ENCODE measurements at places on chromosomes 11 and 22.
A peak's percentile ranks its signal among the peaks of the same experiment; 100 is the strongest.

- H3K4me1 ChIP-seq = no peaks in the 10 kb centered on the region
- H3K4me3 ChIP-seq = no peak overlapping the region
- H3K36me3 ChIP-seq = no peaks in the 10 kb centered on the region
- no peak for DNase-seq
Observed at GRCh38 chr11:16977136-16977993, 36.8 kb downstream of the PLEKHA7 start.

GRCh38 chr22:44680481-44680894, 21.5 kb upstream of the PRR5 start:
- no peaks in the 10 kb centered on the region for H3K36me3 ChIP-seq
- no peak overlapping the region for H3K27ac ChIP-seq
- H3K4me1 ChIP-seq = no peaks in the 10 kb centered on the region
- no peak for DNase-seq

GRCh38 chr11:93591247-93591898, 48.2 kb upstream of the SMCO4 start:
- H3K27ac ChIP-seq = no peak overlapping the region
- H3K36me3 ChIP-seq = no peaks in the 10 kb centered on the region
- H3K4me3 ChIP-seq = no peak overlapping the region
- H3K4me1 ChIP-seq = no peaks in the 10 kb centered on the region
- no peak for DNase-seq
- no peaks in the 10 kb centered on the region for H3K27me3 ChIP-seq

DNA sequence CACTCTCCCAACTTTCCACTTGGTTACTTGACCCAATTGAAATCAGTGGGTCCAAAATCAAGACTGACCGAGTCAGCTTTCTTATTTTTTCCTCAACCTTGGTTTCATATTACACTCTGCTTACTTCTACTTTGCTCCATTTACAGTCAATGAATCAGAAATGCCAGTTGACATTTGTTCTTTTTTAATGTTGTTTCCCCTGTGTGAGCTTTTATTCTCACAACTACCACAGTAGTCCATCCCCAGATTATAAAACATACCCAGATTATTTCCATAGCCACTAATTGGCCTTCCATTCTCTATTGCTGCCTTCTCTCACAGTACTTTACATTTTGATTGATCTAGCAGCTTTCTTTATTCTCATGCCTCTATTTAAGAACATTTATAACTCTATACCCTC, 50.0 kb downstream of the DNAJC24 start:
- no peaks in the 10 kb centered on the region for H3K4me1 ChIP-seq
- DNase-seq = no peak
- no peak overlapping the region for H3K4me3 ChIP-seq
- no peak overlapping the region for H3K27ac ChIP-seq
- H3K27me3 ChIP-seq = no peaks in the 10 kb centered on the region

DNA sequence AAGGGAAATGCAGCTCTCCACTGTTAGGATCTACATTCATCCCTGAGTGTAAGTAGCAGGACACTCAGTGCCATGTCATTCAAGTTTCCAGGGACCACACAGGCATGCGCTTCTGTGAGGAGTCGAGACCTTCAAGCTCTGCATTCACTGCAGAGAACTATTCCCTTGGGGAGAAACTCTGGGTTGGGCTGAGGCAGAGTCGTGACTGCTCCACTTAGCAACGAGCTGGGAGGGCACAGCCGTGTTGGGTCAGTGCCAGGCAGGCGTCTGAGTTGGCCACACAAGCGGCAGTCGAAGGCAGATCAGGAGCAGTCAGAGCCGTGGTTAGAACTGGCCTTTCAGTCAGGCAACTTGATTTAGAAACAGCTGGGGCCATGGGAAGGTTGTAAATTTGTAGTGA, 14.7 kb downstream of the MPEG1 start:
- H3K27ac ChIP-seq = peak overlapping the region; percentile 62
- H3K4me1 ChIP-seq = peaks cover 4% of the 10 kb centered on the region
- peak; percentile 50 for DNase-seq
- no peaks in the 10 kb centered on the region for H3K27me3 ChIP-seq
- H3K36me3 ChIP-seq = peaks cover 5% of the 10 kb centered on the region

DNA sequence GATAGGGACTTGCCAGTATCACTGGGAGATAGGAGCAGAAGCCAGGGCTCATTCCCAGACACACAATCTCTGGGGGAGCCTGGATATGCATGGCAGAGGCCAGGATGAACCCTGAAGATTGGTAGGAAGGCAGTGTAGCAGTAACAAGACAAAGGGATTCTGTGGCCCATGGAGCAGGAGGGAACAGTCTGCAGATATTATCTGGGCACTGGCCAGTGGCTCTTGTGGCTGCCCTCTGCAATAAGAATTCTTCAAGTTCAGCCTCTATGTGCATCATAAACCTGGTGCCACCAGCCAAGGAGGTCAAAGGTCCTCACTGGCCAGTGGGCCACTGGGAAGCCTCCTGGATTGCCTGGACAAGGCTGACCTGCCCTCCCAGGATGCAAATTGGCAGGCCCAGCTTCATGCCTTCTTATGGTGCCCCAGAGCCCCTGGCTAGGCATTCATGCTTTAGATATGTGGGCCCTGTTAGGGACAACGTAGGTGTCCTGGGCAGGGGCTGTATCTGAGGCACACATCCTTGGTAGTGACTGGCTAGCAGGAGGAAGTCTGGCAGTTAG, 29.2 kb downstream of the KCNQ1OT1 start:
- H3K4me1 ChIP-seq = peaks cover 2% of the 10 kb centered on the region
- DNase-seq = peak; percentile 52
- no peaks in the 10 kb centered on the region for H3K36me3 ChIP-seq

- H3K27ac ChIP-seq = peak overlapping the region; percentile 99
- H3K36me3 ChIP-seq = no peaks in the 10 kb centered on the region
- H3K27me3 ChIP-seq = no peaks in the 10 kb centered on the region
- peaks cover 4% of the 10 kb centered on the region for H3K4me1 ChIP-seq
- peak overlapping the region; percentile 85 for H3K4me3 ChIP-seq
Observed at GRCh38 chr22:32476281-32477195, 1.9 kb downstream of the FBXO7 start.

DNA sequence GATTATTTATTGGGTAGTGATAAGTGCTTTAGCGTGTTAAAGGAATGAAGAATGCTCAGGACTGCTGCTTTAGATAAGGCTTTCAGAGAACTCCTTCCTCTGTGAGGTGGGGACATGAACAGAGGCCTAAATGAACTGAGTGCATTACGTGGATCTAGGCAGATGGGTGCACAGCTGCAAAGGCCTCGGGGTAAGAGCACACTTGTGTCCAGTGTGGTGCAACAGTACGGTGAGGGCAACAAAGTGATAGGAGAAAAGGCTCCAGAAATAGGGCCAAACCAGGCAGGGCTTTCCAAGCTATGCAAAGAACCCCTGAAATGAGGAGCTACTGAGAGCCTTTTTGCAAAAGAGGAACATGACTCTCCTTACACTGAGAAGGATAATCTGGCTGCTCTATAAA, 45.3 kb upstream of the ARHGAP32 start:
- no peak overlapping the region for H3K4me3 ChIP-seq
- H3K4me1 ChIP-seq = no peaks in the 10 kb centered on the region
- H3K27me3 ChIP-seq = no peaks in the 10 kb centered on the region
- no peak overlapping the region for H3K27ac ChIP-seq
- no peak for DNase-seq

- H3K36me3 ChIP-seq = no peaks in the 10 kb centered on the region
- H3K27me3 ChIP-seq = no peaks in the 10 kb centered on the region
- no peaks in the 10 kb centered on the region for H3K4me1 ChIP-seq
- H3K4me3 ChIP-seq = no peak overlapping the region
- H3K27ac ChIP-seq = no peak overlapping the region
- no peak for DNase-seq
Observed at GRCh38 chr11:61609980-61610366, 29.1 kb upstream of the SYT7 start.

GRCh38 chr11:96154802-96155520, 188.0 kb downstream of the MAML2 start:
- no peak for DNase-seq
- no peaks in the 10 kb centered on the region for H3K27me3 ChIP-seq
- H3K4me3 ChIP-seq = no peak overlapping the region
- H3K36me3 ChIP-seq = no peaks in the 10 kb centered on the region

GRCh38 chr22:17431179-17431578, 61.9 kb downstream of the CECR2 start:
- DNase-seq = no peak
- H3K27me3 ChIP-seq = no peaks in the 10 kb centered on the region
- no peaks in the 10 kb centered on the region for H3K4me1 ChIP-seq
- H3K4me3 ChIP-seq = no peak overlapping the region
- no peak overlapping the region for H3K27ac ChIP-seq

DNA sequence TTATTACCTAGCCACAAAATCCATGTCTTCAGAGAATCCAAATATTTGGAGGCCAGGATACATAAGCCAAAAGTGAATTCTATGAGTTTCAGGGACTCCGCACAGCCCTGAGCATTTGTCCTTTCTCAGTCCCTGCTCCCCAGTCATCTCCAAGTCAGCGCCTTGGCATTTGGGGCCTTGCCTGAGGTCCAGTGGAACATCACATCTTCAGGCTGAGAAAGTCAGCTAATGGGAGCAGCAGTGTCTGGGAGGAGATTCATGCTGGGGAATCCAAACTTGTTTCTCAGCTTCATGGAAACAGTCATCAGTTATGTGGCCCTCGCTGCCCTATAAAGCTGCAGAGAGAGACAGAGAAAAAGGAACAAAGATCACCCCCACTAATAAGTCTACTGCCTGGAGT, 70.9 kb downstream of the BARX2 start:
- no peak overlapping the region for H3K27ac ChIP-seq
- no peak overlapping the region for H3K4me3 ChIP-seq
- DNase-seq = no peak

- DNase-seq = no peak
- H3K4me3 ChIP-seq = no peak overlapping the region
- no peak overlapping the region for H3K27ac ChIP-seq
- H3K27me3 ChIP-seq = no peaks in the 10 kb centered on the region
Observed at GRCh38 chr11:61120706-61121191, 18.5 kb downstream of the CD5 start.

DNA sequence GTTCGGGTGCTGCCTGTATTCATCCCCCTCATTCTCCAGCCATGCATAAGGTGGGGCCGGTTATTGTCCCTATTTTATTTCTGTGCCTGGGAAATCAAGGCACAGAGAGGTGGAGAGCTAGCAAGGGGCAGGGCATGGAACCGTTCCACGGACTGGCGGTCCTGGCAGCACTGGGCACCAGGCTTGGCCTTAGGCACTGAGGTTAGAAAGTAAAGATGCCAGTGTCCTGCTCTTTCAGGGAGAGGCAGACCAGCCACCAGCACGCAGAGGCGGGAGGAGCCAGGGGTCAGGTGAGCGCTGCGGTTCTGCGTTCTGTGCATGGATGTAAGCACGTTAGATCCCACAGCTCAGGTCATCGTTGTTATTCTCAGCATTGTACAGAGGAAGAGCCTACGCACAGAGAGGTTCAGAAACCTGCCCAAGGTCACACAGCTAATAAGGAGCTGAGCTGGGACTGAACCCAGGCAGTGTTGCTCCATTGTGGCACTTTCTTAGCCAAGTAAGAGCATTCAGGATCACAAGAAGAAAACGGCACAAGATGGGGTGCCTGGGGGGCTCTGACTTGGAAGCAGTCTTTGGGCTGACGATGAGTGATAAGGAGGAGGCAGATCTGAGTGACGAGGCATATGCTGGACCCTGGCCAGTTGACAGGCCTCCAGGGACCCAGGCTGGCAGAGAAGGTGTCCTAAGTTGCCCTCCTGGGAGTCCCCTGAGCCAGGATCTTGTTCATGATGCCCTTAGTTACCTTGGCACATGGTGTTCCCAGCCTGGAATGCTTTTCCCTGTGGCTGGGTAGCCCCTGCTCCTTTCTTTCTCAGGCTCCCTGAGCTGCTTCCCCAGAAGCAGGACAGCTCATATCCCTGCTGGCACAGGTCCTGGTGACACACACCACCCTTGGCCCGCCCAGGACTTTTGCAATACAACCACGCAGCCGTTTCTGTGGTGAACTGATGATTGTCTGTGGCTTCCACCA, 41.1 kb downstream of the OSBPL5 start:
- peaks cover 46% of the 10 kb centered on the region for H3K36me3 ChIP-seq
- peak; percentile 84 for DNase-seq
- H3K27me3 ChIP-seq = no peaks in the 10 kb centered on the region
- H3K4me1 ChIP-seq = peaks cover 18% of the 10 kb centered on the region

GRCh38 chr11:122746050-122746478, 90.5 kb downstream of the UBASH3B start:
- DNase-seq = no peak
- no peak overlapping the region for H3K4me3 ChIP-seq
- H3K36me3 ChIP-seq = no peaks in the 10 kb centered on the region
- H3K27ac ChIP-seq = no peak overlapping the region
- no peaks in the 10 kb centered on the region for H3K27me3 ChIP-seq
- H3K4me1 ChIP-seq = no peaks in the 10 kb centered on the region

GRCh38 chr11:33185756-33186155, 24.5 kb upstream of the CSTF3 start:
- H3K4me3 ChIP-seq = no peak overlapping the region
- H3K36me3 ChIP-seq = no peaks in the 10 kb centered on the region
- no peaks in the 10 kb centered on the region for H3K27me3 ChIP-seq
- no peaks in the 10 kb centered on the region for H3K4me1 ChIP-seq
- no peak for DNase-seq

DNA sequence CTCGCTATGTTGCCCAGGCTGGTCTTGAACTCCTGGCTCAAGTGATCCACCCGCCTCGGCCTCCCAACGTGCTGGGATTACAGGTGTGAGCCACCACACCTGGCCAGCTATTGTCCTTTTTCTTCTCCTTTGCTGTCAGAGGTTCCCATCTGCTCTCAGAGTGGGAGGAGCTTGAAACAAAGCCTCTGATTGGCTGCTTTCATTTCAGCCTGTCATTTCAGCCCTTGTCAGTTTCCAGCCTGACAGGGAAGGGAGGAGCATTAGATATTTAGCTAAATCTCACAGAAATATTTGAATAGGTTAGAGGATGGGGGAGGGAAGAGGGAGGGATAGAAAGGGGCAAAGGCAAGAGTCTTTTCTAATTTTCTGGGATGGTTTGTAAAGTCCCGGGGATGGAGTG, 8.7 kb downstream of the SLC22A6 start:
- DNase-seq = no peak
- no peaks in the 10 kb centered on the region for H3K4me1 ChIP-seq
- H3K4me3 ChIP-seq = no peak overlapping the region
- H3K27me3 ChIP-seq = no peaks in the 10 kb centered on the region
- no peaks in the 10 kb centered on the region for H3K36me3 ChIP-seq

DNA sequence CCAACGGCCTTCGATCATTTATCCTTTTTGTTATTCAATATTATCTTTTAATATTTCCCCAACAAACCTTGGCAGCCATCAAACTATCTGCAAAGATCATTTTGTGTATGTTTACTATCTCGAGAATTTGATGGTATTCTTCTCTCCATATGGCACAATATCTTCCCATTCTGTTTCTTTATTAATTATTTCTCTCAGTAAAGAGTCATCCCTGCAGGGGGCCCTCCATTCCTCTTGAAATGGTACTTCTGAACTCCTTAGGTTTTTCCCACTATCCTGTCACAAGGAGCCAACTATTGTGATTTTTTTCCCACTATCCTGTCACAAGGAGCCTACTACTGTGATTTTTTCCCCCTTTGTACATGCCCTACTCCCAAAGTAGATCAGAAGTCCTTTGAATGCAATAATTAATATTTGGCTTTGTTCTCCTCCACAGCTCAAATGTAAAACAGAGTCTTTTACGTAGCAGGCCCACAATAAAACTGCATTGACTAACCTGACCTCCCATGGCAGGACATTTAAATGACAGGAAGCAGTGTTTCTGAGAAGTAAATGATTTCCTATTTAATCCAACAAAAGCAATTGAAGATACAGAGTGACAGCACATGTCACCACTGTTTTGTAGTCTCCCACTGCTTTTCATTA, 43.3 kb downstream of the PDGFD start:
- no peaks in the 10 kb centered on the region for H3K27me3 ChIP-seq
- H3K4me1 ChIP-seq = peaks cover 16% of the 10 kb centered on the region
- H3K27ac ChIP-seq = no peak overlapping the region
- H3K4me3 ChIP-seq = no peak overlapping the region
